NCI-H460 (cell line): ENCODE measurements at places on chromosomes 2 and 18.

- DNase-seq: peak; percentile 36
These were observed 396.1 kb upstream of the RAB12 start for GRCh38 chr18:8212896-8213780.

GRCh38 chr18:13237073-13237472 lies 18.5 kb downstream of the LDLRAD4 start:
- no peak for DNase-seq

GRCh38 chr2:52463457-52463856 lies 1304.1 kb upstream of the CHAC2 start:
- DNase-seq: no peak

- DNase-seq: no peak
These were observed 52.8 kb upstream of the CABYR start for GRCh38 chr18:24086082-24086481.

DNA sequence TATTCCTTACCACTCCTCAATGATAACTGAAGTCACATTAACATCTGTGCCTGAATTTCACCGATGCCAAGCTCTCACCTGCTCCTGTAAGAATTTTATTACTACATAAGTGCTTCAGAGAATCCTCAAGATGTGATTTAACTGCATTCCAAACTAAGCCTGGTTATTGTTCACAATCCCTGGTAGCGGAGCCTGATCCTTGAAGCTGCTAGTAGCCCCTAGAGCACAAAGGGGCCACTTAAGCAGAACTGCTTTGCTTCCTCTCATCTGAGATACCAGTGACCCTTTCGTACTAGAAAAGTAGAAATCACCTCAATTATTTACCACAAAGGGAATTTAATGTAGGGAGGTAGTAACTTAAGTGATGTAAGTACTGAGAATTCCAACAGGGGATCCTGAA lies 529.6 kb downstream of the CPS1 start:
- DNase-seq: no peak

- DNase-seq: no peak
These were observed 83.1 kb downstream of the TMEM182 start for GRCh38 chr2:102844911-102845310.

GRCh38 chr2:207501802-207502576 lies 27.8 kb upstream of the CREB1 start:
- DNase-seq: no peak

DNA sequence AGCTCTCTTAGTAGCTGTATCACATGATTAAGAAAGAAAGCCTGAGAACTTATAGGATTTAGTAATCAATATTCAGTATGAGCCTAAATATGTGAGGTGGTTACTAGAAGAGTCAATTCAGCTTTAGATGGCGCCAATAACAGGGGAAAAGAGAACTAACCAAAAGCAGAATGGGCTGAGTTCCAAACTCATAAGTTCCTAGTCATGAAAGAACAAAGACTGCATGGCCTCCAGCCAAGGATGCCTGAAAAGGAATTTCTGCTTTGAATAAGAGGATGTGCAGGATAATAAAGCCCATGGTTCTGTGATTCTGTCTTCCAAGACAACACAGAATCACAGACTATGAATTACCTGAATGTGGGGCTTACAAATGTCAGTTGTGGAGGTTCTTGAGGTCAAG lies 196.5 kb downstream of the SATB2 start:
- no peak for DNase-seq

DNA sequence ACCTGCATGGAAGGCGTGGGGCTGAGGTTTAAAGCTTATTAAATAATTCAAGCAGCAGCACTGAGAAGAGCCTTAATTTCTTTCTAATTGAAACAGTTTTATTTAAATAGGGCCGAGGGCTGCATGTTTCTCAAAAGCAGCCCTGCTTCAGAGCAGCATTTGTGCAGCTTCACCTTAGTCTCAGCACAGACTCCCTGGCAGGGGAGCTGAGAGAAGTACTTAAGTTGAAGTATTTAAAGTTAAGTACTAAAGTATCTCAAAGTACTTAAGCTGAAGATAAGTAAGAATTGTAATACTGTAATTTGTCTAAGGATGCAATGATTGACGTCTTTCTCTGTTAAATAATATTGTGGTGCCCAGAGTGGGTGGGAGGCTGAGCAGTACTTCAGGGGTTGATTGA lies 31.4 kb downstream of the IMPA2 start:
- no peak for DNase-seq

GRCh38 chr2:216016581-216016980 lies 3.2 kb upstream of the MREG start:
- no peak for DNase-seq

DNA sequence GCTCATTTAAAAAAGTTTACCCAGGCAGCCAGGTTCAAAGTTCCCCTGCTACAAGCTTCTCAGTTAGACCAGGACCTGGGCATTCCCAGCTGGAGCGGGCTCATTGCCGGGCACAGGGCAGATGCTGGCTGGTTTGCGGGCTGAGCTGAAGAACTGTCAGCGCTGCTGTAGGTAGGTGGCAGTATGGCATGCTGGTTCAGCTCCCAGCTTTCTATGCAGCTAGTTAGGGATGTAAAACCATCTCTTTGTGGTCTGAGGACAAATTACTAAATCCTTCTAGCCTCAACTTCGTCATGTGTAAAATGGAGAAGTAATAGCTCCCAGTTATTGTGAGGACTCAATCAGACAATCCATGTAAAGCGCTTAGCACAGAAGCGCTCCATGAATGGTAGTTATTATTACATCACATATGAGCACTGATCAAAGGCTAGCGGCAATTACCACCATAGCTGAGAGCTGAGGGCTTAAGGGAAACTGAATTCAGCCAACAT lies 2.4 kb upstream of the LDLRAD4 start:
- peak; percentile 38 for DNase-seq

DNA sequence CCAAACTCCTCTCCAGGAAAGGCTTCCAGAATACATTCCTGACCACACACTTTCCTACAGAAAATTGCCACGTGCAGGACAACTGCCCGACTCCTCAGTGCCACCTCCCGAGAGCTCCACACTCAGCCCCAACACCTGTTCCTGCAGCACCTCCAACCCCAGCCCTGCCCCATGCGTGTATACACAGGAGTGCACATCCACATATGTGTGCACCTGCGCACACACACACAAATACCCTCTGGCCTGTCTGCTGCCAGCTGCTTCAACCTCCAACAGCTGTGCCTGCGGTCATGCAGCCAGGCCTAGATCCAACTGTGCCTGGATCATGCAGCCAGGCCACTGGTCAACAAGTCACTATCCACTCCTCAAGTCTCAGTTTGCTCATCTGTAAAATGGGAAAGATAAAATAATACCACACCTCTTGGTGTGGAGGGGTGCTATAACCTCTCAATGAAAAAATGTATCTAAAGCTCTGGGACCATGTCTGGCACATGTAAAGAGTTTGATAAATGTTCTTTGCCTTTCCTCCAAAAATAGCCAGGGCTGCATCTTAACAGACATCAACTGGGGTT lies 152.1 kb upstream of the ID2 start:
- no peak for DNase-seq

DNA sequence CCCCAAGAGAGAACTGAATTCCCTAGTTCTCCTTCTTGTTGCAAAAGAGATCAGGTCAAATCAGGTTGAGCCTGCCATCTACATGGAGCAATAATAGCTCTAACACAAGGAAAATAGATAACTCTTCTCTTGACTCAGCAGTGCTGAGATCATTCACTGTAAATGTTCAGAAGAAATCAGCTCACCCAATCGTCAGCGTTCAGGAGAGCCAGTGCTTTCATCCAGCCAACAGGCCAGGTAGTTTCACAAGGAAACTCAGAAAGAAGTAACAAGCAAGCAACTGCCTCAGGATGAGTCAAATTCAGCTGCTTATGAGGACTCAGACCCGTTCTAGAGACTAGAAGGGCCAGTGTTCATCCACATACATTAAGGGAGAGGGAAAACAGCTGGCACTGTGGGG lies 5.9 kb downstream of the LMAN2L start:
- DNase-seq: no peak

- DNase-seq: no peak
These were observed 557.8 kb upstream of the GCFC2 start for GRCh38 chr2:76268484-76268883.

GRCh38 chr2:241288324-241288888 lies 27.1 kb downstream of the HDLBP start:
- DNase-seq: no peak

DNA sequence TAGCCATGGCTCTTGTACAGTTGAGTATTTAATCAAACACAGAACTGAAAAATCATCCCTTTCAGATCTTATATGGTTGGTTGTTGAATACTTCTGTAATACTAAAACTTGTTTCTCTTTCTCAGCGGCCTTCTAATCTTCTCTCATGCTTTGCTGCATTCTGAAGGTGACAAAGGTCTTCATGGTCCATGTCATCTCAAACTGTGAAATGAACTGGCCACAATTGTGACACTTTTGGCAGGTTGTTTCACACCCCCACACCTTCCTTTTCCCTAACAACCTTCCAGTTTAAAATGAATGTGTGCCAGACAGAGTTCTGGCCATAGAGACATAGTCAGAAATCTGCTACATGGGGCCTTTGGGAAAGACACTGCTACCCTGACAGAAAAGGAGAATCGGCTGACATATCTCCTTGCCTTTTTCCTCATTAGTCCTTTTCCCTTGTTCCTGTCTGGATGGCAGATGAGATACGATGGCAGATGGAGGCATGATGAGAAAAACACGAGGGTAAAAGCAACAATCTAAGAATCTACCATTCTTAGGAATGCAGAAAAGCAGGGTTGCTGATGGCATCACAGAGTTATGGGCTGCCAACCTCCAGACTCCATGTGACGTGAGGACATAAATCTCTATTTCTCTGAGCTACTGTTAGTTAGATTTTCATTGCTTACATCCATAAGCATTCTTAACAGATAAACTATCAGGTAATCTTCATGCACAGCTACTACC lies 106.5 kb downstream of the PIGN start:
- peak; percentile 15 for DNase-seq

DNA sequence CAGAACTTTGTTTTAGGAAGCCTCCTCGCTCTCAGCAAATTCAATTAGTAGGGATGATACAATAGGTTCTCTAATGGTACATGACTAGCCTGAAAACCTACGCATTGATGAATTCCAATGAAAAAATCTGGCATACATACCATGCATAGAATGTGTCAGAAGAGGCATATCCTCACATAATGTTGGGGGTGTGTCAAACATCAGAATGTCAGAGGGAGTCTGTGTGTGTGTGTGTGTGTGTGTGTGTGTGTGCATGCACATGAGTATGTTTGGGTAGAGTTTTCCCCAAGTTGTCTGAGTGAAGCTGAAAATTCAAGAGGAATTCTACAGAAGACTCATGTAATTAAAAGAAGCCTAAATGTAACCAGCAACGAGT lies 78.5 kb downstream of the FIGN start:
- DNase-seq: no peak

GRCh38 chr2:47344890-47345589 lies 57.9 kb upstream of the MSH2 start:
- DNase-seq: peak; percentile 72

- DNase-seq: no peak
These were observed 329.2 kb downstream of the TNS1 start for GRCh38 chr2:217673627-217674026.

DNA sequence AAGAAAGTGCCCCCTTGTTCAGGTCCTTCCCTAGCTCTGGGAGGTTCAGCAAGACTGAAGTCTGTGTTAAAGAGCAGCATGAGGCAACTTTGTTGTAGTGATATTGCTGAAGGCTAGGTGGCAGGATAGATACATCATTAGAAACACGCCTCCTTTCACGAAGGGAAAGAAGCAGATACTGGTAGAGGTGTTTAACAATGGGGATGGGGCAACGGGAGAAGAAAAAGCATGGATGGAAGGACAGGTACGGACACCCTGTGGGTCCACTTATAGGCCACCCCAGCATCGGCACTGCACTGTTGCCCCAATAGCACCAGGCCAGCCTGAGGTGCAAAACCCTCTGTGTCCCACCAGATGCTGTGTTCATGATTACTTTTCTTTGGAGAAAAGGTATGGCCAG lies 3.5 kb upstream of the IGFBP5 start:
- DNase-seq: peak; percentile 64
